Left cardiac atrium (tissue), 4 donors: ENCODE measurements at places on chromosomes 11 and 22. TPM values are rescaled to one million over a fixed set of nuclear protein-coding genes. Genes with fewer than 3 reads are reported as not detected.

CARD10 gene
- 9.2 TPM for total RNA-seq

GRCh38 chr11:34647131-34647530 lies 26.2 kb downstream of the EHF start:
- DNase-seq = no peak

DNA sequence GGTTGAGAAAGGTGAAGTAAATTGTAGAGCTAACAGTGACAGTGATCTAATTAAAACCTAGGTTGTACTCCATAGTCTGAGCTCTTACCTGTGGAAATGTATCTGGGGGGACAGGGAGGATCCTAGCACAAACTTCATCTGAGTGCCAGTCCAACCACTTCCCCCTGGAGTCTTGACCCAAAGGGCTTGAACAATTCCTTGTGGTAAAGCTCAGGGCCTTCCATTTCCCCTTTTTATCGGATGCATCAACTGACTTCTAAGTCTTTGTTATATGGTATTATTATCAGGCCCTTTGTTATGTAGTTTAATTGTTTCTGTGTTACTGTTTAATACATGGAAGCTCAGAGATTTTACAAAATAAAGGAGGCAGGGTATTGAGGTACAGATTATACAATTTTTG lies 140.2 kb upstream of the SESN3 start:
- DNase-seq = no peak

DNA sequence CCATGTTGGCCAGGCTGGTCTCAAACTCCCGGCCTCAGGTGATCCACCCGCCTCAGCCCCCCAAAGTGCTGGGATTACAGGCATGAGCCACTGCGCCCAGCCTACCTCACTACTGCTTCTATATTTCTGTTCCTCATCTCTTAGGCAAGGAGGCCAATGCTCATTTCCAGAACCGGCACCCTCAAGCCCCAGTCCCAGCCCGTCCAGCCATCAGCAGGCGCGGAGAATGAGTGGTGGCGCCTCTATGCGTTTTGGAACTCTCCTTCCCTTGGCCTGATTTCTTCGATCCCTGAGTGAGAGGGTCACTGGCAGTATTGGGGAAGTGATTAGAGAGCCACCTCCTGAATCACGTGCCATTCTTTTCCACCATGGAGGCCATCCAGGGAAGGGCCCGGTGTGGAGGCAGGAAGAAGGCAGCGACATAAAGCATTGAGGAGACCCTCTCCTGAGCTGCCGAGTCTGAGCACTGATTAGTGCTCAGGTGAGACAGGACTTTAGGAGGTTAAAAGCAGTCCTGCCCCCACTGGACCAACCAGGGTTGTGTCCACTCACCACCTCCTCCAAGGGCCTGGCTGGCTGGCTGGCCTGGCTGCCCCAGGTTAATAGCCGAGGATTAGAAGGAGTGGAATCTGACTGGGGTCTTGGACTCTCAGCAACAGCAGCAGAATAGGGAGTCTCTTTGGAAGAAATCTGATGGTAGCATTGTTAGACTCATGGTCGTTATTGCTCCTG lies 8.7 kb downstream of the GRIK4 start:
- DNase-seq = no peak

DNA sequence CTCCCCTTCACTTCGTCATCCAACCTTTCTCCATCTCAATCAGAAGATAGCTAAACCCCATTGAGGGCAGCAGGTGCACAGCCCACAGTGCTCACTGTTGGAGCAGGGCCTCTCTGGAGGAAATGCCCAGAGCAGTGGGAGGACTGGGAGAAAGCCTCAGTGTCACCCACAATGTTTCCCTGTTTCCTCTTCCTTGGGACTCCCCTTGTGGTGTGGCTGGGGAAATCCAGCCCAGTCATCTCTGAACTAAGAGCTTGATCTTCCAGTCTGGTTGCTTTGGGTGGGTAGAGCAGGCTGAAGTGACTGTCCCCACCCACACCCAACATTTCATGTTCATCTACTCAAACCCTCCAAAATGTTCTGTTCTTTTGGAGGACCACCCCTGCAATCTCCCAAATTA lies 29.8 kb upstream of the EED start:
- DNase-seq = no peak

- peak; percentile 58 for DNase-seq
Observed at GRCh38 chr22:46740910-46741780, 3.1 kb upstream of the CERK start.
